ENCODE measurements at places on chromosomes 6 and 20.

DNA sequence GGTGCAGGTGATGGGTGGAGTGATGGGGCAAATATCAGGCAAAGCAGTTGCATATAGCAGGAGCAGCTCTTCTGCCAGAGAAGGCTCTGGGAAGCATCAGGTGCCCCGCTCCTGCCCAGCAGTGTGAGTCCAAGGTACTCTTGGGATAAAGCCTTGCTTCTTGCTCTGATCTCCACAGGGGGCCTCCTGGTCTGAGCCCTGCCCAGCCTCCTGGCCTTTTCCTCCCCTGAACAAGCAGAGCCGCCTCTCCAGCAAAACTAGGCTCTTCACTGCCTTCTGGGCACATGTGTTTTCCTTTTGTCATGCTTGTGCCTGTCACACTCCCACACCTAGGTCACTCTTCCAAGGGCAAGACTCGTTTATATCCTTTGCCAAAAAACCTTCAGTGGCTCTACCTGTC, 34.3 kb downstream of the SIRPA start:
- DNase-seq = no peak

GRCh38 chr20:16553101-16553500, 20.1 kb downstream of the KIF16B start:
- DNase-seq = no peak

- no peak for DNase-seq
Measured at GRCh38 chr6:6590530-6590929, 2.0 kb downstream of the LY86 start.

DNA sequence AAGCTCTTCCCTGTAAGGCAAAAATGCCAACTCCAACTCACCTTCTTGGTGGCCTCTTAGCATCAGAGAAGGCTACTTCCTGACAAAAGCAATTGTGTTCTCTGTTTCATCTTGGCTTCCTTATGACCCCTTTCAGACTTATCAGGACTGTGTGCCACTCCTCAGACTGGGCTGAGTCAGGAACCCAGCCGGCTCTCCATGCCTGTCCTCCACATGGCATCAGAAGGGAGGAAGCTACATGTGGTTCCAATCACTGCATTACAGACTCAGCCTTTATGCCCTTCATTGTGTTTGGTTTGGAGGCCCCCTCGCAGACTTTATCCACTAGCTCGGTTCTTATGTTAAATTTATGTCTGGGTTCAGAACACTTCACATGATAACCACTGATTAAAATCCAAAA, 142.5 kb downstream of the SLC24A3 start:
- DNase-seq = no peak

DNA sequence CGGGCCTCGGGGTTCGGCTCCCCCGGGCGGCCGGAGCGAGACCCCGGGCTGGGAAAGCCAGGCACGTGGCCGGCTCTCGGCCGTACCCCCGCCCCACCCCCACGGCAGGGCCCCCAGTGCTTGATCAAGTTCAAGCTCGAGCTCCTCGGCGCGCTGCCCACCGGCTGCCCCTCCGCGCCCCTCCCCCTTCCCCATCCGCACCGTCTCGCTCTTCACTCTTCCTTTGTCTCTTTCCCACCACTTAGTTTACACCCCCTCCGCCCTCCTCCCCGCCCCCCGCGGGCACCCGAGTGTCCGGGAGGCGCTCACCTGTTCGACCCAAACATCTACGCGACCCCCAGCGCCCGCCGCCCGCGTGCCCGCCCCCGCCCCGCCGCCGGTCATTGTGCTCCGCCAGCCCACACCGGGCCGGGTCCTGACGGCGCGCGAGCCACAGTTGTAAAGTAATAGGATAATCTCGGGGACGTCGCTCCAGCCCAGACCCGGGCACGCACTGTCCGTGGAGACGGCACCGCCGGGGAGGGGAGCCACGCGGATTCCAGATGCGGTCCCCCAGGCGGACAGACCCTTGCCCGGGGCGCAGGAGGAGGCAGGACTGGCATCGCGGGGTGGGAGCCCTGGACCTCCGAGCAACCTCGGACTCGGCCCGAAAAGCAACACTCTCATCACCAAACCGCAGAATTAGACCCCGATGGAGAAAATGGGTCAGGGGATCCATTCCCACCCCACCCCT, 100.7 kb downstream of the NOL4L start:
- DNase-seq = no peak

DNA sequence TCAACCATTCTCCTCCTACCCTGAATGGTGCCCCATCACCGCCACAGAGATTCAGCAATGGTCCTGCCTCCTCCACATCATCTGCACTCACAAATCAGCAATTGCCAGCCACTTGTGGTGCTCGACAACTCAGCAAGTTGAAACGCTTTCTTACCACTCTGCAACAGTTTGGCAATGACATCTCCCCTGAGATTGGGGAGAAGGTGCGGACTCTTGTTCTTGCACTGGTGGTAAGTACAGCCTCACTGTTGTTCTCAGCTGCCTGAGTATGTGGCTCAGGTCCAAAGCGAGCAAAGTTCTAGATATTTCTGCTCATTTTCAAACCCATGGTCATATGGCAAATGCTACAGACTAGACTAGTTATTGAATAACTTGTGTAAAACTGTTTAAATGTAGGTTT, 51.0 kb upstream of the C20orf144 start:
- DNase-seq = no peak

DNA sequence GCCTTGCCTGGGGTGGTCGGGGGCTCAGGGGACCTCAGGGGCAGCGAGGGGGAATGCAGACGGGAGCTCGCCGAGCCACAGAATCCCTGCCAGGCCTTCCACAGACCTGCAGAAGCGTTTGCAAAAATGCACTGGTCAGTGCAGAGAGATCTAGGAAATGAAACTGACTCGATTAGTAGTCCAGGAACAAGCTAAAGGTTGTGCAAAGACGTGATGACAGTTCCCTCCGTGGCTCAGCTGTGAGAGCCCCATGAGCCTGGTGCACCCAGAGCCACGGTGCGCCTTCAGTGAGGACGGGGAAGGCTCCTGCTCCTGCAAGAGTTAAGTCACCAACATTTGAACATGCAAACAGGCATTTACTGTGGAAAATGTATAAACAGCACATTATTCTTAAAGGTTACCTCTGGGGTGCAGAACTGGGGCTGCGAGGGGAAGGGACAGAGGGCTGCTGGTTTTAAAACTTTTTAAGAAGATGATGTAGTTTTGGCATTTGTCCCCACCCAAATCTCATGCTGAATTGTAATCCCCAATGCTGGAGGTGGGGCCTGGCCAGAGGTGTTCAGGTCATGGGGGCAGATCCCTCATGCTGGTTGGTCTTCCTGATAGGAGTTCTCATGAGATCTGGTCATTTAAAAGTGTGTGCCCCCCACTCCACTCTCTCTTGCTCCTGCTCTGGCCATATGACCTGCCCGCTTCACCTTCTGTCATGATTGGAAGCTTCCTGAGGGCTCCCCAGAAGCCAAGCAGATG, 147.3 kb downstream of the DLL1 start:
- DNase-seq = no peak

DNA sequence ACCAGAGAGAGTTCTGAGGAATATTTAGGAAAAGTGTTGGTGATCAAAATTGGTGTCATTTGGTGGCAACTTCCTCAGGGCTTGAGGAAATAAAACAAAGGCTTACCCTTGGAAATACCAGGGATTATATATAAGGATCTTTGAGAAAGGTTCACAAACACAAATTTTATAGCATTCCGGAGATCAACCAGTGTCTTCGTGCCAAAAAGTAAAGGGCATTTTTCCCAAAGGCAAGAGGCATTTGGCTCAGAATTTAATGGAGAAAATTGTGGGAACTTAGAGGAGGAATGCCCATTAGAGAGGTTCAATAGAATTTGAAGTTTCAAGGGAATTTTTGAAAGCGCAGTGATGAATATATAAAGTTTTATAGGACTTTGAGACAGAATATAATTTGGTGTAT, 179.5 kb downstream of the FUT9 start:
- DNase-seq = no peak

GRCh38 chr6:10837622-10837994, 731 bp downstream of the MAK start:
- DNase-seq = no peak
